ENCODE measurements at places on chromosomes 1 and 21.

- no peak for DNase-seq
These were observed 31.7 kb upstream of the MPC2 start for GRCh38 chr1:167968569-167968968.

DNA sequence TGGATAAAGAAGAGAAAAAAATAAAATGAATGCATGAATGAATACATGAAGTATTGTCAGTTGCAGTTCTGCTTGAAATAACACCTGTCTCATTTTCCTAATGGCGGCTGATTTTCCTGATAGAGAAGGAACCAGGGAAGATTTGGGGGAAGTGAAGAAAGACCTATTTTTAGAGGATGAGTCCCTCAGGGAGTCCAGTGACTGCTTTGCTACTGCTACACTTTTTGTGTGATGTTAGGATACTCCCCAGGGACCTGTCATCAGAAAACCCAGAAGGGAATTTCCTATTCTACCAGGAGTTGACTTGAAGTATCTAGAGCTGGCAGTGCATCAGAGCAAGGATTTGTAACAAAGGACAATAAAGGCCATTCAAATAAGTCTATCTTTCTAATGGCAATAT, 114.8 kb downstream of the MAB21L3 start:
- no peak for DNase-seq

DNA sequence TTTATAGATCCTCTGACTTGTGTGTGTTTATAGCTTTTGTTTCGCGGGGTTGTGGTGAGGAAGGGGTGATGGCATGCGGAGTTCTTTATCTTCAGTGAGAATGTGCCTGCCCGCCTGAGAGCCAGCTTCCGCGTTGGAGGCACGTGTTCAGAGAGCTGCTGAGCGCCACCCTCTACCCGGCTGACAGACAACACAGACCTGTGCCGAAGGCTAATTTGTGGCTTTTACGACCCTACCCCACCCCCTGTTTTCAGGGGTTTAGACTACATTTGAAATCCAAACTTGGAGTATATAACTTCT, 14.4 kb upstream of the CD101 start:
- DNase-seq, result no peak

GRCh38 chr1:154434346-154435085, 29.4 kb downstream of the IL6R start:
- no peak for DNase-seq

GRCh38 chr21:38774152-38774551, 31.6 kb upstream of the ETS2 start:
- no peak for DNase-seq

GRCh38 chr1:200866521-200866920, 6.3 kb upstream of the GPR25 start:
- DNase-seq, result no peak

GRCh38 chr21:42231756-42232155, 12.8 kb downstream of the ABCG1 start:
- DNase-seq, result no peak

DNA sequence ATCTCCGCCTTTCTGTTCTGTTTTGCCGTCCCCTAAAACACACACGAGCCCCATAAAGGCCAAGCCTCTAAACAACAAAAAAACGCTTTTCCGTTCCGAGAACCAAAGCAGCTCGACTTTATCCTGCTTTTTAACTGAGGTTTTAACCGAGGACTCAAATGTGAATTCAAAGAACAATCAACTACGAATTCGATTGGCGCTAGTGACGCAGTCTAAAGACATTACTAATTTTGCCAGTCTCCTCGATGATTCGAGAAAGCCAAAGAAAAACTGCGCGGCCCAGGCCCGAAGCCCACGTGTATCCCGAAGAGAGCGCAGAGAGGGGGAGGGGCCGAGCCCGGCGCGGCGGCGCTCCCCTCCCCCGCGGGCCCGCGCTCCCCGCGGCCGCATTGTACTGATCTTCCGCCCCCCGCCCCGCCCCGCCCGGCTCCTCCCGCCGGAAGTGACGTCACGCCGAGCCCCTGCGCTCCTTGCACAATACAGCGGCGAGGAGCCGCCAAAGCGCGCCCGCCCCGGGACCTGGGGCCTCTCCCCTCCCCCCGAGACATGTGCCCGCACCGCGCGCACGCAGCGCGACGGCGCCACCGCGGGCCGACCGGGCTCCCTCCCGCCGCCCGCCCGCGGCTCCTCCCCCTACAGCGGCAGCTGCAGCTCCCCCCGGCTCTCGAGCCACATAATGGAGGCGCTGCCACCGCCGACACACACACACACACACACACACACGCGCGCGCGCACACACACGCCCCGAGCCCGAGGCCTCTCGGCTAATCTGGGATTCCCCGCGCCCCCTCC, 1.4 kb downstream of the HNRNPU start:
- DNase-seq, result peak; percentile 84

- DNase-seq, result no peak
These were observed 350.3 kb upstream of the LYPLAL1 start for GRCh38 chr1:218823291-218823900.

GRCh38 chr1:24904731-24905354, 25.2 kb downstream of the RUNX3 start:
- DNase-seq, result peak; percentile 46

DNA sequence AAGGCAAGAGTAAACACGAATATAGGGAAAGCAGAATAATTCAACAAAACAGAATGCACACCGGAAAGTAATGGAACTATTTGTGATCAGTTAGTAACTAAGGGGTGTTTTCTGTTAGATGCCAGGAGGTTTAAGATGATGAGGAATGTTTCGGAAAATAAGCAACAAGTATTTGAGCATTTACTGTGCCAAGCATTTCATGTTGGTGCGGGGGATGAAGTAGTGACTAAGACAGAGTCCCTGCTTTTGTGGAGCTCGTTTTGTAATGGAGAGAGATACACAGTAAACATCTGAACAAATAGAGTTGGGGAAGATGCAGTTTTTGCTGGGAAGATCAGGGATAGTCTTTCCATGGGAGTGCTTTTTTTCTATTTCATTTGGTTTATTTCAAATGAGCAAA, 78.7 kb downstream of the DYRK1A start:
- no peak for DNase-seq

GRCh38 chr1:231138236-231138635, 23.6 kb upstream of the TRIM67 start:
- no peak for DNase-seq

- no peak for DNase-seq
These were observed 2.1 kb upstream of the UBE2T start for GRCh38 chr1:202343652-202344349.

DNA sequence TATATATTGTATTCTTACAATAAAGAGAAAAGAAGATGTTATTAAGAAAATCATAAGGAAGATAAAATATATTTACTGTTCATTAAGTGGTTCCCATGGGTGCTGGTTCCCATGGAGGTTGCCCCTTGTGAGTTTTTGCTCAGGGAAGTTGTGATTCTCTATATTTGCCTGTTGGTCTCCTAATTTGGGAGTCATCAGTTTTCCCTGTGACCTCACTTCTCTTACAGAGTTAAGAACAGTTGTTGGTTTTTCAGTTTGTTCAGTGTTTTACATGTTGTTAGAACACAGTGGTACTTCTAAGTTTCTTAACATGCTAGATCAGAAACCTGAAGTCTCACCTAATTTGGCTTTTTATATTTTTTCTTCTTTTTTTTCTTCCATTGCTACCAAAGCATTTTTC, 109.2 kb downstream of the OSBPL9 start:
- DNase-seq, result no peak

- DNase-seq, result no peak
These were observed 33.4 kb downstream of the FAM78B start for GRCh38 chr1:166133276-166133841.

DNA sequence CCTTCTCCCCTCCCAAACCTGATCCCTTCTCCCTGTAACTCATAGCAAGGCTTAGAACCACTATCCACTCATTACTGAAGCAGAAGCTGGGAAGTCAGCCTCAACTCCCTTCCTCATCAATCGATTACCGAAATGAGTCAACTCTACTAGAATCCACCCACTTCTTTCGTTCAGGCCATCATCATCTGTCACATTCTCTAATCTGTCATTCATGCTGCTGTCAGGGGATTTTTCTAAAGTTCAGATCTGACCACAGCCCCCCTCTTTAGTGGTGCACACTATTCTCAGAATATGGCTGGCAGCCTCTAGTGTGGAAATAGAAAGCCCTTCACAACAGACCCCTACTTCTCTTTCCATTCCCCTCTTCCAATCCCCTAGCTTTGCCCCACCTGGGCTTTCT, 5.1 kb downstream of the NT5C1A start:
- no peak for DNase-seq

DNA sequence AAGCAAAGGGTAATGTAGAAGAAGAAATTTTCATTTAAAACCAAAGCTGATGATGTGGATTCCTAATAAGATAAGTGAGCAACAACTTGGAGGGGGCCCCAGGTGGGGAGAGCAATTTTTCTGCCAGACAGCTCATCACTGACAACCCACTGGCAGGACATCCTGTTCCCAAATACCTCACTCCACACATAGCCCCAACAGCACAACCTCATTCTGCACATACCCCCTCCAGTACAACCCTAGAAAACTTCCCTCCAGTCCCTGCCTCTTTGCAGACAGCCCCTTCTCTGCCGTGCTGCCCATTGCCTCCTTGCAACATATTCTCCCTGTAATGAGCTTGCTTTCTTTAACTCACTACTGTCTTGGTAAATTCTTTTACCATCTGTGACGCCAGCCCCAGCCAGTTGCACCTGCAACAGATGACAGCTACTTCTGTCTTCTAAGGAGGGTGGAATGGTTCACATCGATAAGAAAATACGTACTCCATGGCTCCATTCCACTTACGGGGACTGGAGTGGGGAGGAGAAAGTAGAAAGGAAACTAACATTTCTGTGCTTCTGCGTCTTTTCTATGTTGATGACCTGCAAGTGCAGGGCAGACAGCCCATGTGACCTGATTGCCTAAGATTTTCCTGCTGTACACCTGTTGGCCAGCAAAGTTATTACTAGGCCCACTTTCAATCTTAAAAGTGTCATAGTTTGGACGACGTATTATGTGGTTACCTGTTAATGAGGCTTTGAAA, 14.7 kb downstream of the RHEX start:
- no peak for DNase-seq

DNA sequence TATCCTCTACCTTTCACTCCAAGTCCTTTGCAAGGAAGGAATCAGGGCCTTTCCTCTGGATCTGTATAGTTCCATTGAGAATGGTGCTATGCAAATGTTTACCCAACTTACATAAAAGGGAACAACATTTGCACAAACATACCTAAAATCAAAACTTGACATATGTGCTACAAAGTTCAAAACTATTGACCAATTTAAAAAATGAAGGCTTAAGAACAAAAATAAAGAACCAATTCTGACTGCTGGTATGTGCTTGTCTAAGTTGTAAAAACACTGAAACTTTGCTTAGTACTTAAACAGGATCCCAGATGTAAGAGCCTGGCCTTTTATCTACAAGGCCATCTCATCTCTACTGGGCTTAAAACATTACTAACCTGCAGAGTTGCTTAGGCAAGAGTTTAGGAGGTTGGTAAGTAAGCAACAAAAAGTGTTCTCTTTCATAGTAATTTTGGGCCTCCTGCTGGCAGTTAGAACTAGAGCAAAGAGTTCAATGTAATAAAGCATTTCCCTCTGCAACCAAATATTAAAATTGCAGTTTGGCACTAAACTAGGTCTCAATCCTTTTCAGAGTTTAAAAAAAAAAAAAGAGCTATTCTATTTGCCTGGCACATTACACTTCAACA, 2.0 kb downstream of the SCMH1 start:
- no peak for DNase-seq

DNA sequence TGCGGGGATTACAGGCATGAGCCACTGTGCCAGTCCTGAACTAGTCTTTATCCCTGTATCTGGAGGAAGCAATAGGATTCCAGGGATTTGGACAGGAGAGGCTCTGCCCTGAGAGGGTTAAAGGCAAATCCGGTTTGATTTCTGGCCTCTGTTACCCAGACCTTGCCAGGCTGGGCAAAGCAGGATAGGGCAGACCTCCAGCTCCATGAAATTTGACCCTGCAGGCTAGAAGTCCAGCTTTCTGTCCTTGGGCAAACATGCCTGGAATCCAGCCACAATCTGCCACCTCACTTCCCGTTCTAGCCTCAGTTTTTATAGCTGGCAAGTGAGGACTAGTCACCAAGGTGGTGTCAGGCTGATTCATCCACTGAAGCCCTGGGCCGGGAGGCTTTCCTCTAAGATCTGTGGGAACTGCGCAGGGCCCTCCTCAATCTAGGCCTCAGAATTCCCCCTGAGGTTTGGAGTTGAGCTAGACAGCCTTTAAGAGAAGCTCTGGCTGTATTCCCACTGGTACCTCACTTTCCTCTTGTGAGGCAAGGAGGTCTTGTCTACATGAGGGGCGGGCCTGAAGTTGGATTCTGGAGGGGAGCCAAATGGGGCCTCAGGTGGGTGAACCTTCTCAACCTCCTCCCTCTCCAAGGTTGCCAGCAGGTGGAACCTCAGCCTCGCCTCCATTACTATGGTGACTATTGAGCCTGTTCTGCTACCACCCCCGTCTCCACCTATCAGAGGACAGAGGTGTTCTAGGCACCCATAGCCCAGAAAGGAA, 7.0 kb upstream of the P3R3URF start:
- DNase-seq, result peak; percentile 98

GRCh38 chr1:89812992-89813391, 7.8 kb upstream of the LRRC8D start:
- DNase-seq, result no peak

- no peak for DNase-seq
These were observed 580.7 kb upstream of the ADGRL4 start for GRCh38 chr1:79587229-79587628.

DNA sequence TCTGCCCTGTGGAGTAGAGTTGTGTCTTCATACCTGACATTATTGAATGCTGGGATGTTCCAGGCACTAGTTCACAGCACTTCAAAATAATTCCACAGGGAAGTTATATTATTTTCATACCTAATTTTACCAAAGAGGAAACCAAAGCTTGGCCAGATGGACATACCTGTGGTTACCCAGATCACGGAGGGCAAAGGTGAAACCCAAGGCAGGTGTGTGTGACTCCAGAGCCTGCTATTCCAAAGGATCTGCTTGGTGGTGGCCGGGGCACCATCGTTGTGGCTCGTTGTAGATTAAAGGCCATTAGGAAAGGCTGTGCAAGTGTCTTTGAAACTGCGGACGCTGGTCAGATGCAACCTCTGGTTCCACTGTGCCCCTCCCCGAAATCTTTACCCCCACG, 108.6 kb downstream of the ZBTB18 start:
- DNase-seq, result no peak

GRCh38 chr1:13666317-13666716, 33.7 kb upstream of the PRDM2 start:
- DNase-seq, result no peak

All from RWPE2 (cell line).